CD8-positive, alpha-beta memory T cell (primary cell): ENCODE measurements at places on chromosomes 1 and 21. TPM values are rescaled to one million over a fixed set of nuclear protein-coding genes. Genes with fewer than 3 reads are reported as not detected.

Gene PROK1
- not detected for polyA plus RNA-seq

Gene NPPB
- not detected for polyA plus RNA-seq

Gene OPTC
- not detected for polyA plus RNA-seq

GRCh38 chr1:156592910-156593660 is 1.5 kb downstream of the NAXE start:
- DNase-seq, result no peak

DNA sequence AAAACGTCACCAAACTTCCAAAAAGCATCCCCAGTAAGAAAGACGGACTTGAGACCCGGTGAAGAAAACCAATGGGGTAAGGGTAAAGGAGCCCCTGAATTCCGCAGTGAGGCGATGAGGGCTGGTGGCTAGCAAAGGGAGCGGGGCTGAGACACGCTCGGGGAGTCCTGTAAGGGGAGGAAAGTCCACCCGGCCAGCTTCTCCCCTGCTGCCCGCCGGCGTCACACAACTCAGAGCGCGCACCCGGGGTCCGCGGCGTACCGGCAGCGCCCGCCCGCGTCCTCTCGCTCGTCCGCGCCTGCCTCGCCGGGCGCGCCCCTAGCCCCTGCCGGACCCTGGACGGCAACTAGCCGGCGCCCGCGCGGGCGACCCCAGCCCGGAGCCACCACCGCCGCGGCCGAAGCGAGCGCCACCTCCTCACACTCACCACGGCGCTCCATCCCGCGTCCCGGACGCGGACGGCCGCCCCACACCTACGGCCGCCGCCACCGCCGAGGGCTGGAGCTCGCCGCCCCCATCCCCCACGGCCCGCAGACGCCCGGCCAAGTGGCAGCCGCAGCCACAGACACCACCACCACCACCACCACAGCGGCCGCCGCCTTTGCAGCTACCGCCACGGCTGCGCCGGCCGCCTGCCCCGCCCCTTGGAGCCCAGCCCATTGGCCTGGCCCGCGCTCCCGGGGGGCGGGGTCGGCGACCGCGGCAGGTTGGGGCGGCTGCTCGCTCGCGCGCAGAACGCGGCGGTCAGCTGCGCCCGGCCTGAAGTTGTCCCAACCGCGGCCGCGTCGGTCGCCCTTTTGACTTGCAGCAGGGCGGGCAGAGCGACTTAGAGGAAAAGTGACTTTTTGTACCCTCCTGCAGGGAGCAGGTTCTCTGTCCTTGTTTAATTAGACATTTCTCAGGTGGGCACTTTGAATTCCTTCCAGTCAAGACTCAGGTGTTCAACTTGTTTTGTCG is 10.0 kb upstream of the ARHGAP29 start:
- DNase-seq, result no peak

DNA sequence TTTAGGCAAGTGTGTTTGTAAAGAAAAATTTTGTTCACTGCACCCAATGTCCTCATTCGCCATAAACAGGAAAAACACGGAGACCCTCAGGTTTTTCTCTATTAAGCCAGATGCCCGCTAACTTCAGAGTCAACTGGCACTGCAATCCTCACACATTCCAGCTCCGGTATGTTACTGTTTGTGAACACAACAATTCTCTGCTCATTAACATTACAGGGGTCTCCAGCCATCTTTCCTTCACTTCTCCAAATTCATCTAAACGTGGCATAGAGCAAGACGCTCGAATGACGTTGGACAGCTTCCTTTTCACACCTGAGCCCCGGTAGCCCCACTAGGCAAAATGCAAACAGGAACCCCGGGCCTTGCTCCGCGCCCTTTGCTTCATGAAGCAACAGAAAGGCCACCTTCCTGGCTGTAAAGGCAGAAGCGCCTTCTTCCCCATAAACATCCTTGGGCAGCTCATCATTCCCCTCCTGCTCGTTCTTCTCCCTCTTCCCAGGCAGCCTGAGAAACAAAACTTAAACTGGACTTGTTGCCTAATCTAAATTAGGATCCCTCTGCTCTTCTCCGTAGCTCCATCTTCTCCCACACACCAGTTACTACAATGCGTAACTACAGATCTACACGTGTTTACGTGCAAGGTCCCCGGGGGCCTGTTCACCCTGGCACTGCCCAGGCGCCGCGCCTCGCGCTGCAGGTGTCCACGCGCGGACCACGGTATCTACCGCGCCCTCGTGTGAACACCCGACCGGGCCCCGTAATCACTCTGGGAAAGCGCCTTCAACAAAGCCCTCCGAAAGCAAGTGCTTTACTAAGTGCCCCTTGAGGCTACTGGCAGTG is 1.2 kb downstream of the LBR start:
- DNase-seq, result no peak

Gene ADGRB2
- 0.24 TPM for polyA plus RNA-seq

DNA sequence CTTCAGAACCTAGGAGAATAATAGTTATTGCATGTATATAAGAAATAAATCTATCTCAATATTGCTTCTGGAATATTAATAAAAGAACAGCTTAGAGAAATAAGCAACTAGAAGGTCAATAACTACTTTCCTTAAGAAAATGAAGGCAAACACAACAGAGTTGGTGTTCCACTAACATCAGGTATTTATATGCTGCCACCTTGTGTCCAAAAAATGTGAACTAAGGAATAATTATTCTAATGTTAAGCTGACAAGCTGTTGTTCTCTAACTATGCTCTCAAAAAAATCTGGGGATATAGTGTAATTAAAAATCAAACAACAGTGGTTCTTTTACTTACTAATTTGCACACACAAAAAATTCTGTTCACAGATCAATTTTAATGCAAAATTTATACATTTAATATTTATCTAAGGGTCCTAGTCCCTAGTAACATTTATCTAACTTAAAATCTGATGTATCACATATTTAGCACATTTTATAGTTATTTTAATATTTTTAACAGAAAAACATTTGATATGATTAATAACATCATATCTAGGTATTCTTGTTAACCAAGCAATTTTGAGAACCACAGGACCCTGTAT is 39.6 kb downstream of the UCHL5 start:
- peak; percentile 24 for DNase-seq

Gene F5
- 0.06 TPM for polyA plus RNA-seq

Gene MCOLN2
- polyA plus RNA-seq, result 18.7 TPM

Gene HCN3
- polyA plus RNA-seq, result 0.18 TPM

Gene PTAFR
- 1.1 TPM for polyA plus RNA-seq
